Activated CD4-positive, alpha-beta T cell treated with anti-CD3 and anti-CD28 coated beads, Interleukin-2, amount 50 U/mL, for 24 hours (primary cell): ENCODE measurements at places on chromosomes 2 and 18.

DNA sequence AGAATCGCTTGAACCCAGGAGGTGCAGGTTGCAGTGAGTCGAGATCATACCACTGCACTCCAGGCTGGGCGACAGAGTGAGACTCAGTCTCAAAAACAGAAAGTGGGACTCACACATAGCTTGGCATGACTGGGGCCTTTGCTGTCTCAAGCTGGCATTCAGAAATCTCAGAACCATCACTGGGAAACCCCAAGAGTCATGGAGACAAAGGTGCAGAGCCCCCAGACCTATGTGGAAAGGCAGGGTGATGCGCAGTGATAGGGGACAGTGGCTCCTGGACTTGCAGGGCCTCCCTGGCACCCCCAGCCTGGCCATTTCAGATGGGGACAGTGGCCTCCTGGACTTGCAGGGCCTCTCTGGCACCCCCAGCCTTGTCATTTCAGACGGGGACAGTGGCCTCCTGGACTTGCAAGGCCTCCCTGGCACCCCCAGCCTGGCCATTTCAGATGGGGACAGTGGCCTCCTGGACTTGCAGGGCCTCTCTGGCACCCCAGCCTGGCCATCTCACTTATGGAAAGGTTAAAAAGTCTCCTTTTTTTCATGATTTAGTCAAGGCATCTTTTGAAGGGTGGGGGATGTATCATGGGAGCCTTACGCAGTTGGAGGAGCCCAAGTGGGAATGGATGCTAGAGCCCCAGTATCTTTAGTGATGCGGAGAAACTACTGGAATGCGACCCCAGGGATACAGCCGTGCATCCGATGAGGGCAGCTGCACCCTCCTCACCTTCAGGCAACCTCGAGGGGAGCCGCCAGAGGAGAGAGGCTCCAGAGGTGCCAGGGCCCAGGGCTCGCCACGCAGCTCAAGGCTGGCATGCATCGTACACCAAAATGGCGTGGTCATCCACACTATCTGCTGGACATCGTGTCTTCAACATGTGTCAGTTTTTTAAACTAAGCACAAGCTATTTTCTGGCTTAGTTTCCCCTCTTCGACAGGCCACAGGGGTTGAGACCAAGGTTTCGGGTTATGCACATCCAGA is 30.5 kb downstream of the ZNF516 start:
- no peak for DNase-seq

GRCh38 chr18:36934884-36935283 is 106.0 kb downstream of the KIAA1328 start:
- DNase-seq: no peak

DNA sequence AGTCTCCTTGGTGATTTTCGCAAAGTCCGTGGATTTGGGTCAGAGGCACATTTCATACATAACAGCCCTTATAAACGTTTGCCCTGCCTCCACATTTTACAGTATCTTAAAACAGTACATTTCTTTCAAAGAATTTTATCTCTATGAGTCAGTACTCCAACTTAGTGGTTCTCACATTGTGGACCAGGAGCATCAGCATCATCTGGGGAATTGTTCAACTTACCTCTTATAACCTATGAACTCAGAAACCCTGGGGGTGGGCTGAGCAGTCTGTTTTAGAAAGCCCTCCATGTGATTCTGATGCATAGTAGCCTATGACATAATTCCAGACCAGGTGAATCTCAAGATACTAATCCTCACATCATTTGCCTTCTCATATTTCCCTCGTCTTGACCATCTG is 12.4 kb downstream of the SUPT7L start:
- no peak for DNase-seq

DNA sequence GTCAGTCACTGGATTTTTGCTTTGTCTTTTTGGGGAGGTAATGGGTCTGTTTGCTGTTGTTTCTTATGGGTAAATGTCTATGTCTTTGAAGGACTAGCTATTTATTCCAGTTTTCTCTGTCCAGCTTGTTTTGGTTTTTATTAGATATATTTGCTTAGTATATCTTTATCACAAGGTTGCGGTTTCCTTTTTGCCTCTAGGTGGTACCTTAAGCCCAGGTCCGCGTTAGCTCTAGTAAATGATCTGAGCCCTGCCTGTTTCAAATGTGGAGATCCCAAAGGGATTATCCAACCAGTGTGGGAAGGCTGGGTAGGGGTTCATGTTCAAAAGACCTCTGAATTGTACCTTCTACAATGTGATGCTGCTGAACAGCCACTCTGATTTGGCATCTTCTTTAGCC is 114.5 kb downstream of the MYO3B start:
- no peak for DNase-seq

- DNase-seq: no peak
These were observed 242.9 kb upstream of the ID2 start for GRCh38 chr2:8438996-8439395.

GRCh38 chr2:117935954-117936353 is 77.9 kb downstream of the CCDC93 start:
- no peak for DNase-seq

- no peak for DNase-seq
These were observed 47.3 kb downstream of the KCNG2 start for GRCh38 chr18:79844999-79845563.

- DNase-seq: no peak
These were observed 31.2 kb downstream of the C1D start for GRCh38 chr2:68031542-68032160.

DNA sequence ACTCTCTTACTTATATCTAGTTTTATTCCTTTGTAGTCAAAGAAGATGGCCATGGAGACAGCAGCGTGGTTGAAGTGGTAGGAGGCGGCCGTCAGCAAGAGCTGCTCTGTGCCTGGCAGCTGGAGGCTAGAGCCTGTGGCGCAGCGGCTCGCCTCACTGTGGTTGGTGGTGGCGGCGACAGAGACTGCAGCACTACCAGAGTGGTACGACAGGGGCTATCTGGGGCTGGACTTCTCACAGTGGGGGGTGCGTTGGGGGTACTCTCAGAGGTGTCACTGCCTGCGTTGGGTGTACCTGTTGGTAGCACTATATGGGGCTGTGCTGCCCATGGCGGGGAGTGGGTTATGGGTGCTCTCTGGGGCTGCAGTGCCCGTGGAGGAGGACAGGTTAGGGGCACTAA is 8.5 kb upstream of the ANKRD62 start:
- DNase-seq: no peak

GRCh38 chr2:31020713-31021112 is 117.5 kb downstream of the GALNT14 start:
- DNase-seq: no peak

GRCh38 chr2:119476301-119477112 is 44.9 kb downstream of the TMEM37 start:
- DNase-seq: no peak

GRCh38 chr18:75216911-75217689 is 6.5 kb downstream of the TSHZ1 start:
- no peak for DNase-seq

- no peak for DNase-seq
These were observed 91.5 kb downstream of the CCBE1 start for GRCh38 chr18:59605633-59606192.

GRCh38 chr2:100967716-100968115 is 34.4 kb upstream of the RPL31 start:
- no peak for DNase-seq

GRCh38 chr2:189088591-189089205 is 90.9 kb downstream of the COL5A2 start:
- DNase-seq: no peak

DNA sequence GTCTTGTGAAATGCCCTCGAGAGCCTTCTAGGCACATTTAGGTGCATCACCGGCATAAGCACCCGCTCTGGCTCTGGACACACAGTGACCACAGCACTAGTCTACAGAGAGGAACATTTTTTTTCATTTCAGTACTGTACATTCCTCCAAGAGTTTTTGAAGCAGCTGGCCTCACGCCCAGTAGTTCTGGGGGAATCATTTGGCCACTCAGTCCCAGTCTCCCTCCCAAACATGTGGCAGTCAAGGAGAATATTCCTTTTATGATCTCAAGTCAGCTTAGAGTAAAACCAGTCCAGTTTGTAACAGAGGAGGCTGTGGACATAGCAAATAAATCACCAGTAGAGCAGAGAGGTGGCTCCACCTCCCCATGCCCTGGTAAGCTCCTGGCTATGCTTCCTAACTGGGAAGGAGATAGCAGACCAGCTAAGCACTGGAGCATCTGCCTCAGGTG is 48.1 kb downstream of the KCNE4 start:
- DNase-seq: no peak

- DNase-seq: no peak
These were observed 2.1 kb downstream of the MSGN1 start for GRCh38 chr2:17818235-17818815.

GRCh38 chr18:6569813-6570212 is 155.1 kb upstream of the L3MBTL4 start:
- DNase-seq: no peak

DNA sequence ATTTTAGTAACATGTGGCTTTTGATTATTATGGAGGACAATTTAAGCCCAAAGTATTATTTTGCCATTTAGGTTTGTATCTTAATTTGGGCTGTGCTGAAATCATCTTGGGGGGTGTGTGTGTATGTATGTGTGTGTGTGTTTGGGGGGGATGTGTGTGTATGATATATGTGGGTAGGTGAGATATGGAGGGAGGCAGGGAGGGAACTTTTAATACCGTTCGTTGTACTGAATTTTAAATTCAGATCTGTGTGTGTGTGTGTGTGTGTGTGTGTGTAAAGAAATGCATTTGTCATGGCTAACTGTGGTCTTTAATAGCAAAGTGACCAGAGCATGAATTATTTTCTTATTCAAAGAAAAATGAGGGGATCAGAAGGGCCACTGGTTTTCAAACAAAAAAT is 113.7 kb downstream of the LTBP1 start:
- no peak for DNase-seq

- DNase-seq: no peak
These were observed 716.8 kb downstream of the SUCLG1 start for GRCh38 chr2:83742117-83742782.

- DNase-seq: no peak
These were observed 333.4 kb downstream of the SETBP1 start for GRCh38 chr18:45014047-45014501.

DNA sequence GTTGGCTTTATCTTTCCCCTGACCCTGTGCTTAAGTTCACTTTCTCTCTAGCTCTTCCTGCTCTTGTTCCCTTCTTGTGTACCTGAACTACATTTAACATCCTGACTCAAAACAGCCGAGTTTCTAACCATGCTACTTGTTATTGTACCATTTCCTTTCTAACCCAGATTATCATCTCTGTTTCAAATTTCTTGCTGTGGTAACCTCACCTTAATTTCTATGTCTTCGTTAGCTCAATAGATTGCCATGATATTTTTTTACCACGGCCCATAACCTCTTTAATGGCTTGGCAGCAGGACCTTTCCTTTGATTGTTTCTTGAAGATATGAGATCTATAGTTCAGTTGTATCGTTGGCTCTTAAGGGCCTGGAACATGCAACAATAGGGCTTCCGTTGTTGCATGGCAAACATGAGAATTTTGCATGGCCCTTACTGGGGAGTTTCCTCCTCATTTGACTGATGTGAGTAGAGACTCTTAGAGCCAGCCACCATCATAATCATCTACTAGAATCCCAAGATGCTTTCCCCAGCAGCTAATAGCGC is 11.1 kb downstream of the CFAP36 start:
- no peak for DNase-seq

- DNase-seq: no peak
These were observed 7.5 kb downstream of the MAP4K4 start for GRCh38 chr2:101704816-101705578.

- DNase-seq: no peak
These were observed 9.0 kb upstream of the ATRAID start for GRCh38 chr2:27202854-27203253.

- DNase-seq: no peak
These were observed 48.3 kb downstream of the PTH2R start for GRCh38 chr2:208454861-208455260.

- DNase-seq: no peak
These were observed 100.8 kb downstream of the CCDC141 start for GRCh38 chr2:178949151-178949550.

GRCh38 chr2:128474036-128474955 is 155.6 kb upstream of the HS6ST1 start:
- no peak for DNase-seq

GRCh38 chr2:239726631-239727181 is 298.4 kb downstream of the NDUFA10 start:
- DNase-seq: no peak

DNA sequence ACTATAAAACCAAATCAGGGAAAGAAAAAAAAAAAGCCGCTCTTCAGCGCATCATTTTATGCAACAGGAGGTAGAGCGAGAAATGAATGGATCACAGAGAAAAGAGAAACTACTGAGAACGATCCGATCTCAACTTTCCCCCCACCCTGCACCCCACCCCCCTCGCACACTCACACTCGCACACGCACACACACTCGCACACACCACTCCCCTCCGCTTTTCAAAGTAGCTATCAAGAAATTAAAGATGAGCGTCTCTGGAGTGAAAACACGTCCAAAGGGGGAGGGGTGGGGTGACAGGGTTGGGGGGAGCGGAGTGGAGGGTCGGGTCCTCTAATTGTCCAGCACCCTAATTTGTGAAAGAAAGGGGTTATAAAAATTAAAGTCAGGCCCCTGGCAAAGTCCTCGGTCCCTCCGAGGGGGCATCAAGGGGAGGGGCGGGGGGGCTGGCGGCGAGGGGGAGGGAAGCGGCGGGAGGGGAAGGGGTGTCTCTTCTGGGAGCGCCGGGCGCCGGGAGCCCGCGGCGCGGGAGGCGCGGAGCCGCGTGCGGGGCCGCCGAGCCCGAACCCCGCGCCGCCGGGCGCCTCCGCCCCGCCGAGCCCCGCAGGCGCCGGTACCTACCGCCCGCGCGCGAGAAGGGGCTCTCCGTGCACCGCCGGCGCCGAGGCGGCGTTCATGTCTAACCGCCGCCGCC is 428 bp downstream of the TCF4 start:
- no peak for DNase-seq

GRCh38 chr2:128241896-128242295 is 76.8 kb downstream of the HS6ST1 start:
- no peak for DNase-seq

DNA sequence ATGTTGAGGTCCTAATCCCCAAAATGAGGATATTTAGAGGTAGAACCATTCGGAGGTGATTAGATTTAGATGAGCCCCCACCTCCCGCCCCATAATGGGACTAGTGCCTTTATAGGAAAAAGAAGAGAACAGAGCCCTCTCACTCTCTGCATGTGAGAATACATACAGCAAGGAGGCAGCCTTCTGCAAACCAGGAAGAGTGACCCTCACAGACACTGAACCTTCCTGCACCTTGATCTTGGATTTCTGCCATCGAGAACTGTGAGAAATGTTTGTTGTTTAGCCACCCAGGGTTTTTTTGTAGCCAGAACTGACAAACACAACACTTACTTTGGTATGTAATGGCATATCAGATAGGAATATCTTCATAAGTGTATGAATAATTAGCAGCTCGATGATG is 83.7 kb downstream of the XIRP2 start:
- no peak for DNase-seq

DNA sequence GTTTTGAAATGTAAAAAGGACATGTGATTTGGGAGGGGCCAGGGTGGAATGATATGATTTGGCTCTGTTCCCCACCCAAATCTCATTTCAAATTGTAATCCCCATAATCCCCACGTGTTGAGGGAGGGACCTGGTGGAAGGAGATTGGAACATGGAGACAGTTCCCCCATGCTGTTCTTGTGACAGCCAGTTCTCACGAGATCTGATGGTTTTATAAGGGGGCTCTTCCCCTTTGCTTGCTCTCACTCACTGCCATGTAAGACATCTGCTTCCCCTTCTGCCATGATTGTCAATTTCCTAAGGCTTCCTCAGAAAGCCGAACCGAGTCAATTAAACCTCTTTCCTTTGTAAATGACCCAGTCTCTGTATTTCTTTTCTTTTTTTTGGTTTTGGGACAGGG is 39.2 kb downstream of the FECH start:
- no peak for DNase-seq
